ENCODE measurements at places on chromosomes 7 and 10.

- DNase-seq: no peak
Measured at GRCh38 chr7:123673752-123674398, 18.2 kb downstream of the LMOD2 start.

DNA sequence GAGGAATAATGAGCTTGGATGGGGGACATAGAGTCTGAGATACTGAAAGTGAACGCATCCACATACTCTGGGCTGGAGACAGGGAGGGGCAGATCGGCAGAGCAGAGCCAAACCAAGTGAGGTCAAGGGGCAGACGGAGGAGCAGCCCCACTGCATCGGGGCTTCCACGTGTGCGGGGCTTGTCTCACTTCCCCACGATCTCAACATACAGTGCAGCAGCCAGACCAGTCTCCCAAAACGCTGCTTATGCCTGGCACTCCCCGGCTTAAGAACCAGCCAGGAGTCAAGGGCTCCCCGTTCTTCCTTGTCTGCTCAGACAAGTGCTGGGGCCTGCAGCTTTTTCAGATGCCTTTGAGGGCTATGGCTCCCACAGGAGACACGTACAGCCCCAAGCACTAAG is 43.6 kb downstream of the PARP12 start:
- no peak for DNase-seq

GRCh38 chr7:3206101-3206500 is 95.0 kb upstream of the SDK1 start:
- DNase-seq: no peak

DNA sequence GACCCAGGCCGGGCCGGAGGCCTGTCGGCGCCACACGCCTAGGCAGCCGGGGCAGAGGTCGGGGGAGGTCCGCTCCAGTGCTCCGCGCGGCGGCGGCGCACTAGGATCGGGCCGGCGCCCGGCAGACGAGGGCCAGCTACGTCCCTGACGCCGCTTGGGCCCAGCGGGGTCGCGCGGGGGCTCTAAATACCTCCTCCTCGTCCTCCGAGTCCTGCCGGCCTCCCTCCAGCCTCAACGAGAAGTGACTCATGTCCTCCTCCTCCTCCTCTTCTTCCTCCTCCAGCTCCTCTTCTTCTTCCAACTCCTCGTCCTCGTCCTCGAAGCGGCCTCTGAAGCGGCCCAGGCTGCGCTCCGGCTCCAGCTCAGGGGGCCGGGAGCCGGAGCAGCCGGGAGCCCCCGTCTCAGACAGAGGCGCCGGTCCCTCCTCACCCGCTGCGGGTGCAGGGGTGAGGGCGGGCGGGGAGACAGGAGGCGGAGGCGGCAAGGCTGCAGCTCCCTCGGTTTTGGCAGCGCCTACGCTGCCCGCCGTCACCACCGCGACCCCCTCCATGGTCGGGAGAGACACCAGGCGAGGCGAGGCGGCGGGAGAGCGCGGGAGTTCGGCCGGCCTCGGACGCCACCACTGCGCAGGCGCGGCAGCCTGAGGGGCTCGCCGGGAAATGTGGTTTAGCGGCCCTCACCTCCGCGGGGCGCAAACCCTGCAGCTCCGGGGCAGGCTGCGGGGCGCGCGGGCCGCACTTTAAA is at the start of gene PCGF6:
PCGF6 (minus strand) TSS at position 624 of the 744 bp plus-strand sequence; CDS start at position 550, 74 bp downstream.
- DNase-seq: peak; percentile 93

- DNase-seq: no peak
Measured at GRCh38 chr7:75854233-75854632, 24.6 kb upstream of the RHBDD2 start.

DNA sequence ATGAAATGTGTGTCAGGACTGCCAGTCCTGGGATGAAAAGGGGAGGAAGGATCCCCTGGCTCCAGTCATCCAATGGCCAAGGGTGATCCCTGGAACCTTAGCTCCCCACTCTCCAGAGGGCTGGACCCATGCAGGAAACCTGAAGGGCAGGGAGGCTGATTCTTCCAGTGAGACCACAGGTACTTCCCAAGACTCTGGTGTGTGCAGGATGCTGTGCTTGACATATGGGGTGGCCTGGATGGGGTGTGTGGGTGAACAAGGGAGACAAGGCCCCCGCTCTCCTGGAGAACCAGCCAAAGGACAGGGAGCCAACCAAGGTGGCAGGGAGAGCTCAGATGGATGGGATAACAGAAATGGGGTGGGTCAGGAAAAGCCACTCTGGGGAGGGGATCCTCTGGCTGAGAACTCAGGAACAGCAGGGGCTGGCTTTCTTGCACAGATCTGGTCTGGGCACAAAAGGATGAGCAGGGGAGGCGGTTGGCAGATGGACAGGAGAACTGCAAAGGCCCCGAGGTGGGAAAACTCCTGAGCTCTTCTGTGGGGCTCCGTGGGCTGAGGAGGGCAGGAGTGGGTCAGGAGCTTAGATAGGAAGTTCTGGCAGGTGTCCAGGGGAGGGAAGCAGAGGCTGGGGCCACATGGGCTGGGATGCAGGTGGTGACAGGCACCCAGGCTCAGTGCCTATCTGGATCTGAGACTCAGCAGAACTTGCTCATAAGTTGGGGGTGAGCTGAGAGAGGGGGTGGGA is 100.6 kb downstream of the ARHGAP22 start:
- DNase-seq: no peak

- no peak for DNase-seq
Measured at GRCh38 chr10:14554091-14554490, 220.6 kb downstream of the FAM107B start.

DNA sequence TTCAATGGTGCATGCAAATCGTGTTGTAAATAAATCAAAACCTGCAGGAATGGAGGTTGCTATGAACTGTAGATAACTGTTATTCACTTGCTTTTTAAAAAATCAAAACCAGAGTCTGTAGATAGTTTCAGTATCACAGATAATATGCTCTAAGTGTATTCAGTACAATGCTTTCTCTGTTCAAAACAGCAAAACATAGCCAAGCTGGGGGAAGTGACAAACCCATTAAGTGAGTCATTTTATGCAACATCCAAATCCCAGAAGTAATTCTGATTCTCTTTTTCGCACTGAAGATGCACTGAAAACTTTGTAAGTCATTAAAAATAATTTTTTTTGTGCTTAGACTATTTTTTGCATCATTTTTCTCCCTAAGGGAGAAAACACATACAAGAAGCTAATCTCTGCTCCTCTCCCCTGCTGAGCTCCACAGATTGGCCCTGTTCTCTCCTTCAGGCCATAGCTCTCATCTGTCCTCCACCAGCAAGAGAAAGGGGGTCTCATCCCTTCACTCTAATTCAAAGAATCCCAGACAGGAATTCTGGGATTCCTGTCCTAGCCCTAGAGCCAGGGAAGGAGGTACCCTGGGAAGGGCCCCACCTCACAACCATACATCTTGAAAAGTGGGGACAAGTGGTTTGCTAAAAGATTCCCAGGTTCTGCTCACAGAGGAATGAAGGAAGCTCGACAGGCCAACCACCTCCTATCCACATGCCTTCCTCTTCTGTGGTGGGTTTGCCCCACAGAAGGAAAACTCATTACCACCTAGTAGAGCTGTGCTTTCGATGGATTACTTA is 4.9 kb downstream of the PRTFDC1 start:
- DNase-seq: no peak

Measured in hematopoietic multipotent progenitor cell treated with erythropoietin and hydrocortisone succinate and interleukin-3 and kit ligand, for 4 days (in vitro differentiated cells).